Lung (tissue), 17 donors: ENCODE measurements at places on chromosomes 3 and 15.
A peak's percentile ranks its signal among the peaks of the same experiment; 100 is the strongest.

- no peak for DNase-seq
Measured at GRCh38 chr3:149599236-149599635, 58.6 kb downstream of the WWTR1 start.

DNA sequence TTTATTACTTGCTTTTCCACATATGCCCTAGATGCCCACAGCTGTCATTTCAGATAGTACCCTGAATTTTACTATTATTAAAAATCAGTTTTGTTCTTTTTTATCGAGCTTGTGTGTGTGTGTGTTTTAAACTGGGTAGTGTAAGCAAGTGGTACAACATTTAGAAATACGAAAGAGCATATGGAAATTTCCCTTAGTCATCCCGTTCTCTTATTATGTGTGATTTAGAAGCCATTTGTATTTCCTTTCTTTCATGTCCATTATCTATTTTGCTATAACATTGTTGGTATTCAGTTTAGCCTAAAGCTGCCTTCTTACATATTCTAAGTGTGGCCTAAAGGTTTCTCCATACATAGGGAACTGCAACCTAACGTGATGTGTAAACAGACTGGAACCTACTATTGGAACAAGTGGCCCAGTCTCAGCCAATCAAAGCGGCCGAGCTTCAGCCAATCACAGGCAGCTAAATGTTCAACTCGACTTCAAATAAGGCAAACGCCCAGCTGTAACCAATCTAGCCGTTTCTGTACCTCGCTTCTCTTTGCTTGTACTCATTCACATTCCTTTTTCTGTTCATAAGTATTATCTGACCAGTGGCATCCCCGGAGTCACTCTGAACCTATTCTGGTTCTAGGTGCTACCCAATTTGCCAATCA lies 14.7 kb upstream of the SYN2 start:
- DNase-seq = no peak

DNA sequence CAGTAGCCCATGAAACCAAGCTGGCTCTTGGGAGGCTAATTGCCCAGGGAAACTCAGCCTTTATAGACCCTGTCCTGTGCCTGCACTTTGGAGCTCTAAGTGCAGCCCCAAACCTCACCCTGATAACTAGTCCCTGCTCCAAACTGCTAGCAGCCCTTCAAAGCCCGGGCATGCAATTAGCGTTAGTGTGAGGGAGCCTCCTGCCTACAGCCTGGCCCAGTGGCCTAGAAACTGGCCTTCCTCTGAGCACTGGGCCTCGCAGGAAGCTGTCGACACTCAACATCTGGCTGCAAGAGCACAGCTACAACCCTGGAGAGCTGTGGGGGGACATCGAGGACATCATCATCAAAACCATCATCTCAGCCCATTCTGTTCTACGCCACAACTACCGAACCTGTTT lies 7.7 kb upstream of the NGRN start:
- no peak for DNase-seq

- DNase-seq = no peak
Measured at GRCh38 chr3:85853805-85854204, 895.0 kb downstream of the CADM2 start.

GRCh38 chr15:35393398-35393797 lies 152.6 kb downstream of the DPH6 start:
- DNase-seq = no peak

DNA sequence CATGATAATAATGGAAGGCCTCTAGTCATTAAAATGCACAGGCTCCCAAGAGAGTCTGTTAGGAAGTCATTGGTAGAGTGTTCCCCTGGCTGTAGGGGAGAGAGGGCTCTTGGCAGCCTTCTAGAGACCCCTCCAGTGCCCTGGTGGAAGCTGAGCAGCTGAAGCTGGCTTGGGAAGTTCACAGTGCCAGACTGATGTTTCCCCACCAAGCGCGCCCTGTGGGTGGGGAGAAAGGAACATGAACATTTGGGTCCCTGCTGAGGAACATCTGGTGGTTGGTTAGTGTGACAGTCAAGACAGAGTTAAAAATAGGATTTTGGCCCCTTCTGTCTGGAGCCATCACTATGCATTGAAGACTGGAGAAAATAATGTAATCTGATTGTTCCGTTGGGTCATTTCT lies 37.1 kb upstream of the RGMA start:
- no peak for DNase-seq

DNA sequence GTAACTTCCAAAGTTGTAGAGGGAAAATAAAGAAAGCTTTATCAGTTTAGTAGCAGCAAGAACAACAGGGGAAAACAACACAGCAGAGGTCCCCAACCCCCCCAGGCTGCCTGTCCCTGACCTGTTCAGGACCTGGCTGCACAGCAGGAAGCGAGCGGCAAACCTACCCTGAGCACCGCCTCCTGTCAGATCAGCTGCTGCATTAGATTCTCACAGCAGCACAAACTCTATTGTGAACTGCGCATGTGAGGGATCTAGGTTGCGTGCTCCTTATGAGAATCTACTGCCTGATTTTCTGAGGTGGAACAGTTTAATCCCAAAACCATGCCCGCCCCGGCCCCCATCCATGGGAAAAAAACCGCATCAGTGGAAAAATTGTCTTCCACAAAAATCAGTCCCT lies 40.3 kb downstream of the USP50 start:
- DNase-seq = peak; percentile 7

- no peak for DNase-seq
Measured at GRCh38 chr15:101394056-101394630, 95.4 kb downstream of the PCSK6 start.

- DNase-seq = no peak
Measured at GRCh38 chr3:115806501-115806900, 183.2 kb downstream of the GAP43 start.

DNA sequence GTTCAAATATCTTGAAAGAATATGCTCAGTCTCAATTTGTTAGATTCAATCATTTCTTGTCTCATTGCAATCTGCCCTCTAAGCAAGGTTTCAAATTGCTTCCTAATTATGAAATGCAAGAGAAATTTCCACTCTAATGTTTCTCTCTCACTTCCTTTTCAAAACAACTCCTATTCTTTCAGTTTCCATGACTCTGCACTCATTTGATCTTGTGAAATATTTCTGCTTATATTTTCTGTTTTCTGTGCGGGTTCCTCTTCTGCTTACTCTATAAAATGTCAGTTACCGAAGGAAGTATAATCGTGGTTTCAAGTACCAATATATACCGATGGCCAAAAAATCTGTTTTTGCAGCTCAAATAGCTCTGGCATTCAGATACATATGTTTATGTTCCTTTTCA lies 521.9 kb upstream of the NAALADL2 start:
- DNase-seq = no peak

- DNase-seq = no peak
Measured at GRCh38 chr3:149934524-149934923, 36.2 kb downstream of the PFN2 start.

DNA sequence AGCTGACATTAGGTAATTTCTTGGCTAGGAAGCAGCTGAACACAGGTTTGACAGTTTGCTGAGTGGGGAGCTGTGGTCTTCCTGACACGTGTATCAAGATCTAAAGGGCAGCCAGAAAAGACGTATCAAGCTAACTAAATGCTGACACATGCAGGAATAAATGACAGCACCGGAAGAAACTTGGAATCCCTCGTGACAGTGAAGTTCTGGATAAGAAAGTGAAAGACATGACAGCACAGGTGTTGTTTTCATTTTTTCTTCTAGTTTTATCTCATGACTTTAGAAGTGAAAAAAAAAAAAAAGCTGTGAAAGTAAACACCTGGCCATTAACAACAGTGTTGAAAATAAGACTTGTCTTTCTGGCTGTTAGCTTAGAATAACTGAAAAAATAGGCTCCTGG lies 48.7 kb downstream of the FGF7 start:
- DNase-seq = no peak

DNA sequence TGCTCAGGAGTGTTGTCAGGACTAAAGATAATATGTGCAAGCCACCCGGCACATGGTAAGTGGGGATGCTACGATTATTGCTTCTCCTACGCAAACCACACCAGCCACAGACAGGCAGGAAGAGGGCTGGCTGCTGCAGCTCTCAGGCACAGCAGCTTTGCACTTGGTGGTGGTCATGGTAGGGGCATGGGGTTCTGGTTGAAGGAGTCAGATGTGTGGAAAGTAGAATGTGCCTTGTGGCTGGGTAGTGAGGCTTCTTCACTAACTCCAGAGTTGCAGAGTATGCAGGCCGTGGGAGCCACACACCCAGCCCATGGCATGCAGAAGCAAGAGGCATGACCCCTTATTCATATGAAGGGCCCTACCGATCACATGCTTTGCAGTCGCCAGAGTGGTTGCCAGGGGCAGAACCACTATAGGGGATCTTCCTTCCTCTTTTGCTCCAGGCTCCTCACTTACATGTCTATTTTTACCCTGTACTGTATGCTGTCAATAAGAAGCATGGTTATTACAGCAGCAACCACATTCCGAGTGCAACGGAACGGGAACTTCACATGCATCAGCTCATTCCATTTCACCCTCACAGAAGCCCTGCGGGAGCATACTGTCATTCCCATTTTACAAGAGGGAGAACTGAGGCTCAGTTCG lies 59.2 kb upstream of the HERC1 start:
- no peak for DNase-seq

DNA sequence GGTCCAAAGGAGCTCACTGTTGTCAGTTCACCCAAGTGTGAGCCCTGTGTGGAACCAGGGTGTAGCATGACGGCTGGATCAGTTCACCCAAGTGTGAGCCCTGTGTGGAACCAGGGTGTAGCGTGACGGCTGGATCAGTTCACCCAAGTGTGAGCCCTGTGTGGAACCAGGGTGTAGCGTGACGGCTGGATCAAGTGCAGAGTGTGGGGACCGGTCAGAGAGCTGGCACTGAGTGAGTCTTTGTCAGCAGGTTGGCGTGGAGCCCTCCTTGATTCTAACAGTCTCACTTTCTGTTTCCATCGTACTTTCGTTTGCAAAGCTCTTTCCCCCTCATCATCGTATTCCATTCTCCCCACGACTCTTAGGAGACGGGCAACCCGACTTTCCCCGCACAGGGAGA lies 57.9 kb upstream of the DLG1 start:
- no peak for DNase-seq

DNA sequence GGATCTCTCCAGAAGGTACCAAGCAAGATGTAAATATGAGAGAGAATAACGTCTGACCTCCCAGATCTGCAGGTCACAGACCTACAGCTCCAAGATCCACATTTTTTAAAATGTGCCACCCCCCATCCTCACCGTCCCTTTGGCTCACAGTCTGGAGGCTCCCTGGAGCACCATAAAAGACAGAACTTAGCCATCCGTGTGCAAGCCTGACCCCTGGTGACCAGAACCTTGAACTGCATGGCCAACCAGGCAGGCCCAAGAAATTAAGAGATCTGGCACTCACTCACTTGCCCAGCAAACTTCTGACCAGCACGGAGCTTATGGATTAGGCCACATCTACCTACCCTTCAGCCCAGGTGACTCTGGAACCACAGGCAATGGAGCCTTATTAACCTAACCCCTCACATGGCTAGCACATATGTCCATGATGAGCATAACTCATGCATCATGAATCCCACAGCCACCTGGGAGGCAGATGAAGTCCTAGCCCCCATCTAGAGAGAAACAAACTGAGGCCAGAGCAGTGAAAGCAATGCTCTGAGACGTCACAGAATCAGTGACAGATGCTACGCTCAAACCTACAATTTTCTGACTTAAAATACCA lies 275.3 kb downstream of the UACA start:
- DNase-seq = peak; percentile 82
